ENCODE measurements at places on chromosomes 4 and X.

GRCh38 chr4:158966091-158966490 is 136.8 kb upstream of the RAPGEF2 start:
- DNase-seq, result no peak

GRCh38 chr4:99625369-99625768 is 32.3 kb downstream of the C4orf54 start:
- no peak for DNase-seq

- no peak for DNase-seq
Measured at GRCh38 chr4:189294574-189294973, 646.1 kb upstream of the FRG1 start.

- no peak for DNase-seq
Measured at GRCh38 chr4:69239092-69239491, 24.5 kb upstream of the UGT2B11 start.

DNA sequence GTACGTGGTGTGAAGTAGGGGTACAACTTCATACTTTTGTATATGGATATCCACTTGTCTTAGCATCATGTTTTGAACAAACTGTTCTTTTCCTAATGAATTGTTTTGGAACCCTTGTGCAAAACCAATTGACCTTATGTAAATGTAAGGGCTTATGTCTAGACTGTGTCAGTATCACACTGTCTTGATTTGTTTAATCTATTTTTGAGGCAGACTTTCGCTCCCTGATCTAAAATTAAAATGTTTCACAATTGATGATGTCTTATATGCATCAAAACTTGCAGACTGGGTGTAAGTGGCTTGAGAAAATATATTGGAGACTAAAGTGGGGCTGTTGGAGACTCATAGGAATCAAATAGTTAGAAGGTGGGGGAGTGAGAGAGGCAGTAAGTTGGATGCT is 25.2 kb downstream of the REPS2 start:
- no peak for DNase-seq

- no peak for DNase-seq
Measured at GRCh38 chr4:109319156-109319555, 16.7 kb upstream of the COL25A1 start.

DNA sequence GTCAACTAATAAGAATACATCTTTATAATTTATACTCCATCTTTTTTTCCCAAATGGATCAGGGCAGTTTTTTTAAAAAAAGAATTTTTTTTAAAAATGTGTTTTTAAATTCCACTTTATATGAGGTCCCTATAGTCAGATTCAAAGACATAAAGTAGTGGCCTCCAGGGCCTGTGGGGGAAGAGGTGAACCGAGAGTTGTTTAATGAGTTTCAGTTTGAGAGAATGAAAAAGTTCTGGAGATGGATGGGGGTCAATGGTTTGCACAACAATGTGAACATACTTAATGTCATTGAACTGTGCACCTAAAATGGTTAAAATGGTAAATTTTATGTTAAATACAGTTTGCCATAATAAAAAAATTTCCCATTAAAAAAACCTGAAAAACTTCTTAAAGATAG is 53.8 kb downstream of the ZNF827 start:
- no peak for DNase-seq

DNA sequence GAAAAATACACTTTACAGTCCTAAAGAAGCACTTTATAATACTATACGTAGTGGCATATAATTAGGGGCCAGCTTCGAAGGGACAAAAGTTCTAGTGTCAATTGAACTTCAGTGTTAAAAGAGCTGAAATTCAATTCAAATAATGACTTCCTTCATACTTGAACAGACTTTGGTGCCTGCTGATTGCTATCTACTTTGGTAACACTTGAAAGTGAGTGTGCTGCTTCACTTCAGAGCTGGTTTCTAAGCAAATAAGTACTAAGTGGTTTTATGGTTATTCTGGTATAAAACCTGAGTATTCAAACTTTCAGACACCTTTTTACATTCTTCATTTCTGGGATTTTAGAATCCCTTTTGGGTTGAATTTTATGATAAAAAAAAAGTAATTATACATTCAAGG is 107.0 kb downstream of the SLC4A4 start:
- no peak for DNase-seq

DNA sequence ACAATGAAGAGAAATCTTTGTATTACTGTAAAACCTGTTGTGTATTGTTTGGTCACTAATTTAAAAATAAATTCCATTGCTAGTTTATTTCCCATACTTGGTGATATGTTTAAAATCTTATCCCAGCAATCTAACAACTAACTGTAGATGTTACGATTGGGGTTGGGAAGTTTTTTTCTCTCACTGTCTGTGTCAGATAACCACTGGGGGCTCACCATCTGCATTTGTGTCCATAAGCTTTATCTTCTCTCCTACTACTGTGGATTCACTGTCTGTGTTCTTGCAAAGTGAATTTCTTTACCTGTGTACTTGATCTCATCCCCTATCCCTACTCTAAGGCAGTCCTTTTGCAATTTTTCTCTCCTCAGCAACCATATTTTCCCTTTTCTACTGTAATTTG is 81.3 kb downstream of the STIM2 start:
- no peak for DNase-seq

DNA sequence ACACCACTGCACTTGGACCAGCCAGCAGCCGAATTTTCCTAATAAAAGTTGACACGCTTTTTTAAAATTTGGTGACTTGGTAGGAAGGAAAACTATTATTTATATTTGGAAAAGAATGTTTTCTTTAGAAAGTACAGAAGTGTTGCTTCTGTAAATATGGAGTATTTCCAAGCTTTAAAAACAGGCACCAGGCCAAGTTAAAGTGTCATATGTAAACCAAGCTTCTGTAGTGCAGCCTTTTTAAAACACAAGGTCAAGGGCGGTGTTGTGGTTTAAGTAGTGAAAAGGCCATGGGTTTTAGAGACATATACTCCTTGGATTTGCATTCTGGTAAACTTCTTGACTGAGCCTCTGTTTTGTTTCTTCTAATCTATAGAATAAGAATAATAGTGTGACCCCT is 62.7 kb downstream of the TRIM2 start:
- no peak for DNase-seq

DNA sequence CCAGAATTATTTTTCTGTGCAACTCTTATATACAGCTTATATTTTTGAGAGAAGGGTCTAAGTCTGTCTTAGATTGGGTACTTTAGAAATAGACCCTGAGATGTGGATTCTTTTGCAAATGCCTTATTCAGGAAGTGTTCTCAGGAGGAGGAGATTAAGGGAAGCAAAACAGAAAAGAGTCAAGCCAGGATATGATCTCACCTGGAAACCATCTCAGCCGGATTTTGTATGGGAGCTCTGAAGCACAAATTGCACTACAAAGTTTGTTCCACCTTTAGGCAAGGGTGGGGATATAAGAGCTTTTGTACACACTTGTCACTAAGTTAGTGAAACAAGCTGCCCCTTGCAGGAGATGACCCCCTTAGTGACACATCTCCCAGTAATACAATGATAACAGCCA is 121.2 kb upstream of the GRPR start:
- no peak for DNase-seq

GRCh38 chr4:177923888-177924287 is 481.7 kb upstream of the AGA start:
- no peak for DNase-seq

- no peak for DNase-seq
Measured at GRCh38 chr4:8737601-8738279, 133.9 kb downstream of the HMX1 start.

DNA sequence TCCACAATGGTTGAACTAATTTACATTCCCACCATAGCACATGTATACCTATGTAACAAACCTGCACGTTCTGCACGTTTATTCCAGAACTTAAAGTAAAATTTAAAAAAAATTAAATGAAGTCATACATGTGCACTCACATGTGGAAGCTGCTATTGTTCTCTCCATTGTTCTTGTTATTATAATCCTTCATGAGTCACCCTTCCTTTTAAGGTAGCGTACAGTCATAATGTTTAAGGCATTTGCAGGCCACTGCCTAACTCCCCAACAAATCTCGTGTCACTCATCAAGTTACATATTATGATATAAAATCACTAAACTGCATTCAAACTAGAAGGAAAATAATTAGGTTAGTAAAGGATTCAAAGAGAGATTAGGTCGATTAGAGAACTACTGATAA is 63.6 kb downstream of the SLC7A11 start:
- no peak for DNase-seq

- DNase-seq, result no peak
Measured at GRCh38 chrX:11097933-11098332, 13.2 kb upstream of the HCCS start.

GRCh38 chrX:14777525-14777924 is 95.3 kb downstream of the FANCB start:
- no peak for DNase-seq

GRCh38 chr4:1978226-1978625 is 30.5 kb downstream of the NELFA start:
- no peak for DNase-seq

- DNase-seq, result peak; percentile 19
Measured at GRCh38 chr4:2290974-2291704, 29.2 kb upstream of the MXD4 start.

All from activated naive CD4-positive, alpha-beta T cell (primary cell).